ENCODE measurements at places on chromosomes 4 and X. TPM values are rescaled to one million over a fixed set of nuclear protein-coding genes. Genes with fewer than 3 reads are reported as not detected.

DNA sequence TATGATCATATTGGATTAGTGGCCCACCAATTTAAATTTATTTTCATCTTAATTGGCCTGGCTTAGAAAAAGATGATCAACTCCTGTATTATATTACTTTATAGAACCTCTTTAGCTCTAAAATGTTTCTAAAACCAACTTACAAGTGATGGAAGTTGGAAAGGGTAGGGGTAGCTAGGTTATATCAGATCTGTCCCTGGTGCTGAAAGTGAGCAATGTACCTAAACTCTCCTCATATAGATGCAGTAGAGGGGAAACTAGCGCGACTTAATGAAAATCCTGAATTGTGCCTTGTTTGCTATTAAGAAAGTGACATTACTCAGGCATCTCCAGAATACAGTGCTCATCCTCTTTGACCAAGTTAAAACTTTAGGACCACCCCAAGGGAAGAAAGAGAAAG lies 7.5 kb upstream of the PTCHD1 start:
- no peak for DNase-seq

GRCh38 chr4:71254451-71255012 lies 84.3 kb upstream of the SLC4A4 start:
- DNase-seq, result no peak

Gene APOOL
- total RNA-seq, result 21.6 TPM

- DNase-seq, result no peak
These were observed 74.8 kb downstream of the HMGB2 start for GRCh38 chr4:173259310-173259709.

- DNase-seq, result peak; percentile 13
These were observed 364.3 kb downstream of the FBXO8 start for GRCh38 chr4:173919196-173919595.

Gene TMEM47
- total RNA-seq, result 42.6 TPM

DNA sequence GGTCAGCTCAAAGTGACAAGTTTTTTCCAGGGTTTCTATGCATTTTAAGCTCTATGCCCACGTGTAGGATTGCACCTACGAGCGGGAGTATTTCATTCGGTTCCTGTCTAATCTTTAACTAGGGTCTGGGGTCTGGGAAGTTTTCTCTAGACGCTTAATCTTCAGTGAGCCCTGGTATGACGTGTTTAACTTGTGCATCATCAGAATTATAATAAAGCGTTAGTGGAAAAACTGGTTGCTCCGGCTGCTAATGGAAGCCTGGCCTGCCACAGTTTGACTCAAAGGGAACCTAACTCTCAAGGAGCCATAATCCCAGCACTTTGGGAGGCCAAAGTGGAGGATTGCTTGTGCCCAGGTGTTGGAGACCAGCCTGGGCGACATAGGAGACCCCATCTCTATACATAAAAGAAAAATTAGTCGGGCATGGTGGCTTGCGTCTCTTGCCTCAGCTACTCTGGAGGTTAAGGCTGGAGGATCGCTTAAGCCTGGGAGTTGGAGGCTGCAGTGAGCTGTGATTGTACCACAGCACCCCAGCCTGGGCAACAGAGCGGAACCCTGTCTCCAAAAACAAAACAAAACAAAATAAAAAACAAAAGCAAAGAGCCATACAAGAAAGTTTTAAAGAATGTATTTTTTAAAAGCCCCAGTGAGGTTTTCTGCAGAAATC lies 30.2 kb downstream of the ARSD start:
- DNase-seq, result peak; percentile 66

- no peak for DNase-seq
These were observed 40.4 kb downstream of the GAK start for GRCh38 chr4:891747-892146.

GRCh38 chr4:38671592-38671940 lies 7.6 kb downstream of the KLF3 start:
- no peak for DNase-seq

GRCh38 chr4:55004831-55005230 lies 120.6 kb downstream of the KDR start:
- no peak for DNase-seq

Gene GAGE13
- total RNA-seq, result not detected

Gene MAP9
- 16.9 TPM for total RNA-seq

- no peak for DNase-seq
These were observed 51.2 kb downstream of the DCUN1D4 start for GRCh38 chr4:51894059-51894645.

Gene GUCY1B1
- 36.9 TPM for total RNA-seq

- peak; percentile 76 for DNase-seq
These were observed 118.3 kb downstream of the DNAAF6 start for GRCh38 chrX:107324493-107325310.

Gene DOK7
- total RNA-seq, result 2.7 TPM

DNA sequence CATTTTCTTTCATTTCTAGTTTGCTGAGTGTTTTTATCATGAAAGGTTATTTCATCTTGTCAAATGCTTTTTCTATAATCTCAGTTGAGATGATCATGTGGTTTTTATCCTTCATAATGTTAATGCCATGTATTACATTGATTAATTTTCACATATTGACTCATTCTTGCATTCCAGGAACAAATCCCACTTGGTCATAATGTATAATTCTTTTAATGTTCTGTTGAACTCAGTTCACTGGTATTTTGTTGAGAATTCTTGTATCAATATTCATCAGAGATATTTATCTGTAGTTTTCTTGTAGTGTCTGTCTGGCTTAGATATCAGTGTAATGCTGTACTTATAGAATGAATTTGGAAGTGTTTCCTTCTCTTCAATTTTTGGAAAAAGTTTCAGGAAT lies 16.7 kb upstream of the LHFPL1 start:
- DNase-seq, result no peak

DNA sequence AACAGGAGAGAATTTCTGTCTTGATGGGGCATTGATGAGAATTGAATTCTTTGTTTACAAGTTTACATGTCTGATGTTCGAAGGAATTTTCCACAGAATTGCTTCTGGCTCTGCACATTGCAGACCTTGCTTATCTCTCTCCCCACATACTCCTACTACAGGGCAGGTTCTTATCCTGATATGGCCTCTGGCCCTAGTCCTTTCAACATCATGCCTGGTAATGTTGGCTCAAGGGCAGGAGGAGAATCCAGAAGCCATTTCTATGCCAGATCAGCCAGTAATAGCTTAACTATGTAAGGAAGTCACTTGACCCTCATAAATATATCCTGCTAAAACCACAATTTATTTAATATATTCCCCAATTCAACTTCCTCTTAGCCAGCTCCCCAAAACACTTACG lies 24.3 kb upstream of the TSPAN5 start:
- no peak for DNase-seq

DNA sequence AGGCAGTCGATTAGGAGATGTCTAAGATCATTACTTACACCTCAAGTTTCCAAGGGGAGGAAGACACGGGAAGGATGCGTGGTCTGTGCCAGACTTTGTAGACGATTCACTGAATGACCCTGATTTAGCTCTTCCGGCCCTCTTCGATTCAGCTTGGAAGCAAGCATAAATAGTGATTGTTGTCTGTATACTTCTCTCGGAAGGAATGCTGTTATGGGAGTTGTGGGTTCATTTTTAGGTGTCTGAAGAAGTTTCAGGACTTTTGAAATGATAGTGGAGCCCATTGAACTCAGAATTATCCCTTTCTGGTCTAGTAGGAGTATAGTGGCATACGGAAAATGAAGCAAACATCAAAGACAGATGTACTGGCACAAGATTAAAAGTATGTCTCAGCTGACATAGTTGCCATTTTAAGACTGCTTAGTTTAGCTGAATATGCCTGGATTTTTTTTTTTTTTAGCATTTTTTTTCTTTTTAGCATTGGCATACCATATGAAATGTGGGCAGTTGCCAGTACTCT lies 1.0 kb upstream of the ANKRD17 start:
- no peak for DNase-seq

GRCh38 chrX:97529536-97530200 lies 646.0 kb downstream of the RPA4 start:
- DNase-seq, result no peak

Gene DCAF4L1
- 0.43 TPM for total RNA-seq

GRCh38 chr4:112910109-112910736 lies 139.2 kb upstream of the ANK2 start:
- DNase-seq, result peak; percentile 92

GRCh38 chrX:84363051-84363450 lies 139.2 kb downstream of the HDX start:
- peak; percentile 39 for DNase-seq

Gene RGS12
- 76.6 TPM for total RNA-seq

- no peak for DNase-seq
These were observed 53.0 kb downstream of the APBB2 start for GRCh38 chr4:41161355-41161754.

DNA sequence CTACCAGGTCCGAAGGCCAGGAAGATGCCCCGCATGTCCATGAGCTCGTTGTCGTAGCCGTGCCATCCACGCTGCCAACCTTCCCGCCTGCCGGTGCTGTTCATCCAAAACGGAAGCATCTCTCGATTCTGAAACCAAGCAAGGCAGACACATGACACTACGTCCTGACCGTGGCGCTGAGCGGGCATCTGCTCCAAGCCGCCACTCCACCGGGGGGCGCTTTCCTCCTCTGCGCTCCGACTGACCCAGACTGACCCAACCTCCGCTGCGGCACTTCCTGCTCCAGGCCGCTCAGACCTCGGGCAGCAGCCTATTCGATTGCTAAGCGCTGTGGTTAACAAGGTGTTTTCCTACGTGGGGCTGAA lies 120.5 kb downstream of the ENPP6 start:
- DNase-seq, result no peak

Gene EDA
- 7.9 TPM for total RNA-seq

- DNase-seq, result peak; percentile 63
These were observed 187.5 kb downstream of the QDPR start for GRCh38 chr4:17324386-17324830.

Gene KIT
- total RNA-seq, result 25.7 TPM

- peak; percentile 56 for DNase-seq
These were observed 1.9 kb downstream of the BCORL1 start for GRCh38 chrX:129984111-129984958.

DNA sequence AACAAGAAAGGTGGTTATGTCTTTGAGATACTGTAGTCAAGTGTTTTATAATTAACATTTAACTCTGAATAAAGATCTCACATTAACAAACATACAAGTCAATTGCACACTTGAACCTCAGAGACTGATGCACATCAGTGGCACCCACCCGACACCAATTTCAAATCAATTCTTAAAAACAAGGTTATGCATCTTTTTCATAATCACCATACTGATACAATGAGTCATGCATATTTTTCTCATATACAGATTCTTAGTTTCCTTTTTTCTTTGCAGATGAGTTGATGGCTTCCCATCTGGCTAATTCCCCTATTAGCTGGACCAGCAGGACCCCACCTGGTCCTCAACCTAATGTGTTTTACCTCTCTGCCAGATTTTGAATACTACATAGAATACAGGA lies 136.2 kb upstream of the RPL34 start:
- DNase-seq, result no peak

Data from lung (tissue), 17 donors.